Natural killer cell treated with Interleukin-12 subunit alpha and Interleukin-12 subunit beta and Interleukin-15 and Interleukin-18, amount 100 ng/mL, for 72 hours (primary cell): ENCODE measurements at places on chromosomes 2 and 18.

DNA sequence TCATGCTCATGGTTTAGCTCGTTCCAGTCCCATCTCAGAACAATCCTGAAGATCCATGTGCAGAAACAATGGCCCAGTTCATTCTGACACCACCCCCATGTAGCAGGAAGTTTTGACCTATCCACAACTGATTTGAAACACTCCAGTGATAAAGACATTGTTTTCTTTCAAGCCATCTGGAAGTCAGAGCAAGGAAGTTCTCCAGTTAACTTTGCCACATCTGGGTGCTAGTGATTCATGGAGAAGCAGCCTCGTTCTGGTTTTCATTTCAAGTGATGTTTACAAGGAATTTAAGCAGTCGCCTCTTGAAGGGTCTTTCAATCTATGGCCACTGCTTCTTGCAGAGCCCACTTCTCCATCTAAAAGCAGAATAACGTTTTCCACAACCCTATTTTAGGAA, 36.6 kb upstream of the TWIST2 start:
- no peak for DNase-seq

DNA sequence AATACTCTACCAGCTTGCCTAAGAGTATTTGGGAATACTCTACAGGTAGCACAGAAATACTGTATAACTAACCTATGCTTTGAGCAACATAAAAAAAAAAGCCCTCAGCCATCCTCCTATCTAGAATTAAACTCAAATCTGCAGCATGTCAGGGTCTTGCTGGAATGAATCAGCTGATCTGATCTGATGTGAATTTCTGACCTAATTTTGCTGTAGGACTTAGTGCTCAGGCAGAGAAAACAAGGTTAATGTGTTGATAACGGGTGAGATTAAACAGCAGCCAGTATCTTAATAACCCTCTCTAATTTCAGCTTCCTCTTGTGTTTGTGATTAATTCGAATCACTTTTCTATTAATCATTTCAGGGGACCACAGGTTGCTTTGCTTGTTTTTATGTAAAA, 16.3 kb downstream of the NYAP2 start:
- no peak for DNase-seq

- no peak for DNase-seq
Measured at GRCh38 chr2:122163617-122164016, 408.2 kb downstream of the TSN start.

DNA sequence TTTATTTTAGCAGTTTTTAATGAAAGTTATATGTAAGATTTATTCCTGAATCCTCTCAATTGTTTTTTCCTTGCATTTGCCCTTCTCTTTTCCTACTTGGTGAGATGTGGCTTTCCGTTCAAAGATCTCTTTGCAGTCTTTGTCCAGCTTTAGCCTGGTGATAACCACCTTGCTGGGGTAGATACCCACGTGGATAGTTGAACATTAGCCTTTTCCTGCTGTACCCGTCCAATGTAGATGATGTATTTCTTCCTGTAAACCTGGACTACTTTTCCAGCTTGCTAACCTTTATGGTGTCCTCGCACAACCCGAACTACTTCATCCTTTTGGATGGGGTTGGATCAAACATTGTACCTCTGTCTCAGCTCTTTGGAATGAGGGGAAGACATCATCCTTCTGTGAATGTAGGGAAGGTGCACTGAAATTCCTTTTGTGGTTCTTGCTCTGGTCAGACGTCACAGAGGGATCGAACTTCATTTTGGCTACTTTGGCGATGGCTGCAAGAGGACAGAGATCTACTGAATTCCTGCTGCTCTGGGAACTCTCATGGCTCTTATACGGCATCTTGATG, 293.2 kb upstream of the EPAS1 start:
- no peak for DNase-seq

GRCh38 chr18:24964216-24964615, 387.8 kb downstream of the ZNF521 start:
- DNase-seq: no peak

DNA sequence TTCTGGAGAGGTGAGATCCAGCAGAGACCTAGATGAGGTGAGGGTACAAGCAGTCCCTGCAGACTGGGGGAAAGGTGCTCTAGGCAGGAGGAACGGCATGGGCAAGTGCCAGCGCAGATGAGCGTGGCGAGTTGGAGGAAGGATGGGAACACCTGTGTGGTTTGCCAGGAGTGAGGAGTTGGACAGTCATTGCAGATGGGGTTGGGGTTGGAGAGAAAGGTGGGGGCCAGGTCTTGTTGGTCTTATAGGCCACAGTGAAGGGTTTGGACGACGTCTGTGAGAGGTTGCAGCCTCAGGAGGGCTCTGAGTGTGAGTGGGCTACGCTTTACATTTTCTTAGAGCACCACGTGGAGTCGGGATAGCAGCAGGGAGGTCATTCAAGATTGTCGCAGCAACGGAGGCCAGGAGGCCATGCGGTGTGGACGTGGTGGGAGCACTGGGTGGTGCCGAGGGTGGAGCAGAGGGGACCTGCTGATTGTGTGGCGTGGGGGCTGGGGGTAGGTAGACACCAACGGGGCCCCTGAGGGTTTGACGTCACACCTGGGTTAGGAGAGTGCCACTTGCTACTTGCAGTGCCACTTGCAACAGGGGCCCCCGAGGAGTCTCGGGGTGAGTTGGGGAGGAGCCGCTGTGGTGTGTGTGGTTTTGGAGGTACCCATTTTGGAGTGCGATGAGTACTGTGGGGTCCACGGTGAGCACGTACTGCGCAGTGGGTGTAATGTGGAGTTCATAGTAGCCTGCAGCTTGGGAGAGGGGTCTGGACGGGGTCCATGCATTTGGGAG, 66.2 kb downstream of the LPIN1 start:
- no peak for DNase-seq

- no peak for DNase-seq
Measured at GRCh38 chr2:84173041-84173440, 286.0 kb downstream of the SUCLG1 start.

DNA sequence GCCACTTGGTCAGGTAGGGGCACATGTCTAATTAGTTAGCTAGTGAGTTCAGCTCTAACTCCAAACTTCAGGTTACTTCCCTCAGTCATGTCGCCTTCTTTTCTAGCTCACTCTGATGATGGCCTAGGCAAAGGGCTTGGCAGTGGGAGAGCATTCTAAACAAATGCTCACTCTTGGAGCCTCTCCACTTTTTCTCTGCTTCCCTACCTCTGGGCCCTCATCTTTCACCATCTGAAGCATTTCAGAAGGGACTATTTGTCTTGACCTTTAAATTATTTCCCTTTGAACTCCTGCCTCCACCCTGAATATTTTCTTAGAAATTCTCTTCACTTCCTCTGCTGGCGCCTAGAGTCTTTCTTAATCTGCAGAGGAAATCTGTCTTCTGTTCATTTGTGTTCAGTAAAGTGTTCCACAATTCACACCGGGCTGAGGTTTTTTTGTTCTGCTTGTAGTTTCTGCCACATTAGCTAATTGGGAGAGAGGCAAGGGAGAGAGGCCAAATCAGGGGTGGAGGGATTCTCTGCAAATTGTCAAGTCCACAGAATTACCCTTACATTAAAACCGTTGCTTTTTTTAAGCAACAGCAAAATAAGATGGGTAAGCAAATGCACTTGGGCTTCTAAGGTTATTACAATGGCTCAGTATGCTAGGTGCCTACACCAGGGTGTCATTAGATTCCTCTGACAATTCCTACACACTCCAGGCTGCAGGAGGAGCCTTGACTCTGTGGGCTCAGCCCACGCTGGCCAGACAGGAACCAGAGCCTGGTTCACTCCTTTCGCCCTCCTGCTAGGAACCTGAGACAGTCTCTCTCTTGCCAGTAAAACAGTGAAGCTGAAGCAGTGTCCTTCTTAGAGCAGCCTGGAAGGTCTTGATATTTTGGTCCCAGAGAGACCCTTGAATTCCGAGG, 5.5 kb downstream of the MSGN1 start:
- no peak for DNase-seq

- peak; percentile 64 for DNase-seq
Measured at GRCh38 chr2:9641641-9642040, 10.8 kb upstream of the YWHAQ start.

GRCh38 chr2:136530146-136530545, 235.2 kb upstream of the THSD7B start:
- DNase-seq: no peak
